ENCODE measurements at places on chromosomes 3 and 15. TPM values are rescaled to one million over a fixed set of nuclear protein-coding genes. Genes with fewer than 3 reads are reported as not detected.

The AADACL2 gene
- not detected for total RNA-seq

The ITIH1 gene
- not detected for total RNA-seq

The OR5K2 gene
- total RNA-seq = not detected

The MCF2L2 gene
- total RNA-seq = 72.6 TPM

The CORO2B gene
- total RNA-seq = 1.4 TPM

The CTXND1 gene
- total RNA-seq = 0.05 TPM

The GABRG3 gene
- 0.53 TPM for total RNA-seq

The ARL14 gene
- not detected for total RNA-seq

DNA sequence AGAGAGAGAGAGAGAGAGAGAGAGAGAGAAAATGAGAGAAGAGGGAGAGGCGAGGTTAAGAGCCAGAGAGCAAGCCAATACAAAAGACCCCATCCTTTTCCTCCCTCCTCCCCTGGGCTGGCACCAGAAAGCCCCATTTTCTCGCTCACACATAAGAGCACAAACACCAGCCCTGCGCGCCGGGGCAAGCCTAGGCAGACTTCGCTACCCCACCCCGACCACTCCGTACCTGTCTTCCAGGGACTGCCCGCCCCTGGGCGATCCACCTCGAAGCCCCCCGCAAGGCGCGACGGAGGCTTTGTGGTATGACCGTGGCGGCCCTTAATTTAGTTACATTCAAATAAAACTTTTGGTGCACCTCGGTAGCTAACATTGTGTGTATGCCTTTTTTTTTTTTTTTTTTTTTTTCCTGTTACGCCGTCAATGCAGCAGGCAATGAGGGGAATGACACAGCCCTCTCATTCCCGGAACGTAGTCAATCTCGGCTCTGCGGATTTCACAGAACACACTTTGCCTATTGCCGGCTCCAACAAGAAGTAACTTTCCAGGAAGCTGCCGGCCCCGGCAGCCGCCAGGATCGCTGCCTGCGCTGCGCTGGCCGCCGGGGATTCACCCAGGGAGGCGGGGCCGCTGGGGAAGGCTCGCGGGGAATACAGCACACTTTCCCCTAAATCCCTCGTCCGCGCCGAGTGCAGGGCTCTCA is 7.7 kb downstream of the BCL6 start:
- H3K27ac ChIP-seq = no peak overlapping the region
- peaks cover 7% of the 10 kb centered on the region for H3K4me1 ChIP-seq
- no peaks in the 10 kb centered on the region for H3K36me3 ChIP-seq
- DNase-seq = peak; percentile 82

- no peak overlapping the region for H3K4me3 ChIP-seq
- no peak overlapping the region for H3K27ac ChIP-seq
- H3K36me3 ChIP-seq = no peaks in the 10 kb centered on the region
- H3K4me1 ChIP-seq = no peaks in the 10 kb centered on the region
- no peak for DNase-seq
Observed at GRCh38 chr15:49441816-49442215, 18.8 kb downstream of the FGF7 start.

- H3K27ac ChIP-seq = no peak overlapping the region
- no peak overlapping the region for H3K4me3 ChIP-seq
- peak; percentile 26 for DNase-seq
- no peaks in the 10 kb centered on the region for H3K4me1 ChIP-seq
- no peaks in the 10 kb centered on the region for H3K36me3 ChIP-seq
- H3K27me3 ChIP-seq = peaks cover 8% of the 10 kb centered on the region
Observed at GRCh38 chr15:50246631-50247030, 18.9 kb downstream of the HDC start.

DNA sequence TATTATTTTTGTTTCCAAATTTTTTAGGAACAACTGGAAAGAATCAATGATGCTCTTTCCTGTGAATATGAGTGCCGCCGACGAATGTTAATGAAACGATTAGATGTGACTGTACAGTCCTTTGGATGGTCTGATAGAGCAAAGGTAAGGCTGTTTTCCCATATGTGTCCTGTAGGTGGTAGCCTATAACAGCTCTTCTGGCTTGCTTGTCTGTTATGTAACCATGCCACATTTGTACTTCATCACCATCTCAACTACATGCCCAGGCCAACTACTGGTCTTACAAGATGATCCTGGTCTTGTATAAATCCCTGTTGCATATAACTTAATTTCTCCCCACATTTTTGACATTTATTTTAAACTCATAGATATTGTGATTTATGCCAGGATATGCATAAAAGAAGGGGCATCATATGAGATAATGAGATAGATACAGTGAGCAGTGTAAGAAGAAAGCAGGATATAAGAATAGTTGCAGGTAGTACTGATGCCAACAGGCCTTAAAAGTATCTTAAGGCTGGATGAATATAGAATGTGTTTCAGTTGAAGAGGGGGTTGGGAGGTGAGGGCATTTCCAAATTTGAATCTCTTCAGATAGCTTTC is 20.3 kb downstream of the FAM98B start:
- no peaks in the 10 kb centered on the region for H3K4me1 ChIP-seq
- H3K4me3 ChIP-seq = no peak overlapping the region
- H3K36me3 ChIP-seq = peaks cover 61% of the 10 kb centered on the region
- DNase-seq = peak; percentile 49
- no peaks in the 10 kb centered on the region for H3K27me3 ChIP-seq

DNA sequence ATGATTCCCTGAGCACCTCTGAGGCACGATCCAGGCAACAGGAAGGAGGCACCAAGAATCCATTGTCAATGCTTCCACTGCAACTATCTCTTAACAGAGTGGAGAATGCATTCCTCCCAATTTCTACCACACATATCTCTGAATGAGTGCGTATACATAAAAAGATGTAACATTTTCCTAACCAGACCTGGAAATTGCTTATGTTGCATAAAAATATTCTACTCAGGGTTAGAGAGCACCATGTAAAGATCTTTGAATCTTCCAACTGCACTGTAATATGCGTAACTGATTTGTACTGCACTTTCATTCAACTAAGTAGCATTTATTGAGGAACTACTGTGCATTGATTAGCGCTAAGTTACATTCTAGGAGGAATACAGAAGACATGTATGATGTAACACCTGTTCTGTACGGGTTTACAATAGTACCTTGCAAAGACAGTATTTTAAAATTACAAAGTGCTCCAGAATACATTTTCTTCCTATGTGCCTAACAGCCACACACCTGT is 237.8 kb downstream of the EBLN2 start:
- no peaks in the 10 kb centered on the region for H3K27me3 ChIP-seq
- H3K4me3 ChIP-seq = no peak overlapping the region
- H3K4me1 ChIP-seq = peaks cover 13% of the 10 kb centered on the region
- no peak overlapping the region for H3K27ac ChIP-seq

GRCh38 chr3:43964640-43965039 is 273.9 kb downstream of the ABHD5 start:
- no peak overlapping the region for H3K27ac ChIP-seq
- H3K4me1 ChIP-seq = peaks cover 7% of the 10 kb centered on the region
- no peaks in the 10 kb centered on the region for H3K27me3 ChIP-seq
- no peaks in the 10 kb centered on the region for H3K36me3 ChIP-seq

- no peaks in the 10 kb centered on the region for H3K36me3 ChIP-seq
- no peaks in the 10 kb centered on the region for H3K27me3 ChIP-seq
- DNase-seq = peak; percentile 42
Observed at GRCh38 chr3:61927332-61927731, 366.0 kb downstream of the PTPRG start.

DNA sequence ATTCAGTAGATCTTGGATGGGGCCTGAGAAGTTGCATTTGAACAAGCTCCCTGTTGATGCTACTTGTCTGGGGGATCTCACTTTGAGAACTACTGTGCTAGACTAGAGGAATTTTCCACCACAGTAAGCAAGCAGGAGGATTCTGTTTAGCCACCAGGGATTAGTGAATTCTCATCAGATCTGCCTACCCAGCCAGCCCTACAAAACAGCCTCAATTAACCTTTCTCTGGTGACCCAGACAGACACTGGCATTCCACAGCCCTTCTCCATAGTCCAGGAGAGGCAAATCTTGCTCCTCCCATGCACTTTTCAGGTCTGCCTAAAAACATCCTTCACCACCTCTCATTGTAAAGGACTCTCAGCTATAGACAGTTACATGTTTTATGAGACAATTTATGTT is 16.7 kb upstream of the MYH15 start:
- no peaks in the 10 kb centered on the region for H3K36me3 ChIP-seq
- no peaks in the 10 kb centered on the region for H3K27me3 ChIP-seq
- no peak overlapping the region for H3K27ac ChIP-seq
- no peaks in the 10 kb centered on the region for H3K4me1 ChIP-seq

DNA sequence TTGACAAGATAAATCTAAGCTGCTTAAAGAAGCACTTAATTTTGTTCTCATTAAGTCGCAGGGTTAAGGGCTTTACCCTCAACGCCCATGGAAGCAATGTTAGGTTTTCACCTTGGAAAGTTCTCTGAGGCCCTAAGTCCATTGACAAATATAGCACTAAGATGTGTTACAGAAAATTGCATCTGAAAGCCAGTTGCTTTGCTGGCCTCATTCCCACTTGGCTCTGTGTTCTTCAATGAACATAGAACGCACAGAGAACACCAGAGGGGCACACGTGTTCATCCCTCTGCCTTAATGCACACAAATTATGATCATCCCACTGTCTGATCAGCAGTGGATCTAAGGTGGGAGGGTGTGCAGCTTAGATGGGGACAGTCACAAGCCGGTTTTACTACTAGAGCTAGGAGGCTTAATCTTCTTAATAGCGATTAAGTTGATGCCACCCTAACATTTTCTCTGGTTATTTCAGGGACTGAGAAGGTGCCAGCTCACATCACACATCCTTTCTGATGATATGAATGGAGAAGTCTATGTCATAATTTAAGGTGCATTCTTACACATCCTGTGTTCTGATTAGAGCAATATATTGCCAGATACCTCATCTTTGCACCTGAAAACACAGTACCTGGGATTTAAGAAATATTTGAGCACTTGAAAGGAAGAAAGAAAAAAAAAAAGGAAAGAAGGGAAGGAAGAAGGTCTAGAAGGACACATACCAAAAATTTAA is 224.4 kb upstream of the ICE2 start:
- H3K27ac ChIP-seq = no peak overlapping the region
- no peak overlapping the region for H3K4me3 ChIP-seq
- H3K27me3 ChIP-seq = no peaks in the 10 kb centered on the region
- no peak for DNase-seq
- no peaks in the 10 kb centered on the region for H3K36me3 ChIP-seq

GRCh38 chr15:48250640-48251076 is 44.6 kb downstream of the SLC12A1 start:
- H3K27me3 ChIP-seq = no peaks in the 10 kb centered on the region
- no peaks in the 10 kb centered on the region for H3K4me1 ChIP-seq
- H3K36me3 ChIP-seq = no peaks in the 10 kb centered on the region
- DNase-seq = peak; percentile 65
- no peak overlapping the region for H3K4me3 ChIP-seq
- no peak overlapping the region for H3K27ac ChIP-seq

DNA sequence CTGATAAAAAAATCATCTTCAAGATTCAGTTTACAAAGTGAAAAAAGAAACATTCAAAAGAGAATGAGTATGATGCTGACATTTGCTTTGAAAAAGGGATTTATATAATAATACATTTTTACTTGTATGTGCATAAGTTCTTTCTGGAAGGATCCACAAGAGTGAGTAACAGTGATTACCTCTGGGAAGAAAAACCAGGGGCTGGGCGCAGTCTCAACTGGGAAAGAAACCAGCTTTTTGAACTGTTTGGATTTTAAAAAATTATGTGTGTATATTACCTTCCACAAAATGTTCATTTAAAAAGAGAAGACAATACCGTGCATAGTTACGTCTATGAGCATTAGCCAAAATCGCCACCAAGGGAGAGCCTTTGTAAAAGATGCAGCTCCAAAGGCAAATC is 1.3 kb downstream of the CLEC3B start:
- no peaks in the 10 kb centered on the region for H3K36me3 ChIP-seq
- DNase-seq = no peak
- no peak overlapping the region for H3K4me3 ChIP-seq
- H3K27ac ChIP-seq = no peak overlapping the region
- peaks cover 37% of the 10 kb centered on the region for H3K27me3 ChIP-seq

DNA sequence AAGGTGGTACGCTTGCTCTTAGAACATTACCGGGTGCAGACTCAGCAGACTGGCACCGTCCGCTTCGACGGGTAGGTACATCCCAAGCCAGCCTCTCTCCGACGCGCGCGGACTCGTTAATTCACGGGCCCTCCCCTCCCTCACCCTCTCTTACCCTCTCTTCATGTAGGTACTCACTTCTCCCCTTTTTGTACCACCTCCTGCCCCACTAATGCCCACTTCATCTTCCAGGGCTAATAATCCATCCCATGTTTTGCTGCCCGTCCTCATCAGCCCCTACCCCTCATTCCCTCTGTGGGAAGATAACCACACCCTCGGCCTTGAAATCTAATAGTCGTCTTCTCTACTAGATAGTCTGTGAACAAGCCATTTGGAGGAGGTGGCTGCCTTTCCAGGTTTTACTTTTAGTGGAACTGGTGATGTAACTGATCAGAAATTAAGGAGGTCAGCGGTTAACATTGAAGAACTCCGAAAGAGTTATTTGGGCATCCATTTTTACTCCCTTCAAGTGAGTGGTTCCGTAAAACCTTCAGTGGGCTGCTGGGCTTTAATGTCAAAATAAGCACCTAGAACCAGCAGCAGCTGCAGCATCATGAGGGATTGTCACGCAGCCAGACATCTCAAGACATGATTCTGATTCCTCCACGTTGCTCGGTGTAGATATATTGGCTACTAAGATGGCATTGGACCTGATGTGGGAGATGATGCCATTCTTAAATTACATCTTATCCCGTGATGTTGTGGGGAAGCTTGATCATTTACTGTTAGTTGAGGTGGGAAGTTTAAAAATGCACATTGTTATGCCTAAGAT is 1.3 kb downstream of the FEM1B start:
- peak; percentile 59 for DNase-seq
- no peaks in the 10 kb centered on the region for H3K27me3 ChIP-seq
- no peaks in the 10 kb centered on the region for H3K4me1 ChIP-seq

- H3K36me3 ChIP-seq = no peaks in the 10 kb centered on the region
- H3K27ac ChIP-seq = no peak overlapping the region
- no peaks in the 10 kb centered on the region for H3K27me3 ChIP-seq
- H3K4me1 ChIP-seq = no peaks in the 10 kb centered on the region
- DNase-seq = peak; percentile 84
Observed at GRCh38 chr3:132256989-132257388, 60.2 kb upstream of the ACP3 start.

DNA sequence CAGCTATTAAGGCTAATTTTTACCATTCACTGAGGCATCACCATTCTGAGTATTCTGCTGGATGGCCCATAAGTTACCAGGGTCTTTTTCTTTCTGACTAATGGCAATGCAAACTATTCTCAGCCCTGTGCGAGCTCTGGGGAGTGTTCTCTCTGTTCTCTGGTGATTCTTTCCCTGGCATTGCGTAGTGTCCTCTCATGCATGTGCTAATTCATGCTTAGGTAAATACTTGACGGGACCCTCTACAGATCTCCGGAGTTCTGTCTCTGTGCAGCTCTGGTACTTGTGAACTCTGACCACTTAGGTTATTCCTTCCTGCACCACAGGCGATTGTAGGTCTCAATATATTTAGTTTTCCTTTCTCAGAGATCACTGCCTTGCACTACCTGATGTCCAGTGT is 34.8 kb downstream of the UBE2E1 start:
- DNase-seq = no peak
- peaks cover 5% of the 10 kb centered on the region for H3K36me3 ChIP-seq
- H3K27ac ChIP-seq = no peak overlapping the region
- H3K4me3 ChIP-seq = no peak overlapping the region
- no peaks in the 10 kb centered on the region for H3K4me1 ChIP-seq

- H3K36me3 ChIP-seq = no peaks in the 10 kb centered on the region
- H3K4me1 ChIP-seq = no peaks in the 10 kb centered on the region
- DNase-seq = no peak
- H3K27me3 ChIP-seq = no peaks in the 10 kb centered on the region
- H3K4me3 ChIP-seq = peak overlapping the region; percentile 91
- no peak overlapping the region for H3K27ac ChIP-seq
Observed at GRCh38 chr3:44478055-44478468, 592 bp upstream of the ZNF445 start.

- DNase-seq = no peak
- H3K36me3 ChIP-seq = no peaks in the 10 kb centered on the region
- no peak overlapping the region for H3K27ac ChIP-seq
Observed at GRCh38 chr3:157412323-157412855, 24.3 kb upstream of the PTX3 start.
